ENCODE measurements at places on chromosomes 11 and 22. TPM values are rescaled to one million over a fixed set of nuclear protein-coding genes. Genes with fewer than 3 reads are reported as not detected.
A peak's percentile ranks its signal among the peaks of the same experiment; 100 is the strongest.

GRCh38 chr11:45635907-45636306 is 29.5 kb downstream of the CHST1 start:
- ATAC-seq, result no peak

Gene RELT
- 6.4 TPM for total RNA-seq

Gene PRG3
- not detected for total RNA-seq

Gene MS4A2
- total RNA-seq, result 0.14 TPM

- ATAC-seq, result no peak
Measured at GRCh38 chr11:126329644-126330211, 25.8 kb upstream of the ST3GAL4 start.

Gene AGBL2
- total RNA-seq, result 1.0 TPM

DNA sequence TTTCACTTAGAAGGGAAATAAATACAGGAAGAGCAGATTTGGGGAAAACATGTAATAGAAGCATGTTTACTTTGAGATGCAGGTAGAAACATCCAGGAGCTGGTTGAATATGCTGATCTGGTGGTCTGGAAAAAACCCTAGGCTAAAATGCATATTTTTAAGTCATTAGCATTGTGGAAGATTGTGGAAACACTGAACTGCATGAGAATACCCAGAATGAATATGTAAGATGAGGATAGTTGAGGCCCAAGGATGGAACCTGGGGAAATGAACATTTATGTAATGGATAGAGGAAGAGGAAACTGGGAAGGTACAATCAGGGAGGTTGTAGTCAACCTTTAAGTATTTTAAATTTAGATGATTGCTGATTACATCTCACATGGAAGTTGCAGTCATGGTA is 269.4 kb downstream of the DDX10 start:
- peak; percentile 23 for ATAC-seq

Gene SCN3B
- 37.4 TPM for total RNA-seq

GRCh38 chr11:38305682-38306081 is 1707.6 kb upstream of the RAG2 start:
- no peak for ATAC-seq

DNA sequence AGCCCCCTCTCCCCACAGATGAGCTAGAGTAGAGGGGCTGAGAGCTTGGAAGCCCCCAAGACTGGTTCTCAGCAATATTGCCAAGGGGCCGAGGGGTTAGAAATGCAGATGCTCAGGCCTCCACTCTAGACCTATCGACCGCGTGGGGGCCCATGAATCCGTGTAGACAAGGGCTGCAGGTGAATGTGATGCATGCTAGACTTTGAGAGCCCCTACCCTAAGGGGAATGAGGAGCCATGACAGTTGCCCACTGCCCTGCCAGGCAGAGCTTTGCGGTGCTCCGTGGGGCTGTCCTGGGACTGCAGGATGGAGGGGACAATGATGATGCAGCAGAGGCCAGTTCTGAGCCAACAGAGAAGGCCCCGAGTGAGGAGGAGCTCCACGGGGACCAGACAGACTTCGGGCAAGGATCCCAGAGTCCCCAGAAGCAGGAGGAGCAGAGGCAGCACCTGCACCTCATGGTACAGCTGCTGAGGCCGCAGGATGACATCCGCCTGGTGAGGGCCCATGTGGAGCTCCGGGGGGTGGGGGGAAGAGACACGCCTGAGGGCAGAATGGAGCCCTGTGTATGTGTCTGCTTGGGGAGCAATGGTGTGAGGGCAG is 1.3 kb downstream of the SSH3 start:
- no peak for ATAC-seq

DNA sequence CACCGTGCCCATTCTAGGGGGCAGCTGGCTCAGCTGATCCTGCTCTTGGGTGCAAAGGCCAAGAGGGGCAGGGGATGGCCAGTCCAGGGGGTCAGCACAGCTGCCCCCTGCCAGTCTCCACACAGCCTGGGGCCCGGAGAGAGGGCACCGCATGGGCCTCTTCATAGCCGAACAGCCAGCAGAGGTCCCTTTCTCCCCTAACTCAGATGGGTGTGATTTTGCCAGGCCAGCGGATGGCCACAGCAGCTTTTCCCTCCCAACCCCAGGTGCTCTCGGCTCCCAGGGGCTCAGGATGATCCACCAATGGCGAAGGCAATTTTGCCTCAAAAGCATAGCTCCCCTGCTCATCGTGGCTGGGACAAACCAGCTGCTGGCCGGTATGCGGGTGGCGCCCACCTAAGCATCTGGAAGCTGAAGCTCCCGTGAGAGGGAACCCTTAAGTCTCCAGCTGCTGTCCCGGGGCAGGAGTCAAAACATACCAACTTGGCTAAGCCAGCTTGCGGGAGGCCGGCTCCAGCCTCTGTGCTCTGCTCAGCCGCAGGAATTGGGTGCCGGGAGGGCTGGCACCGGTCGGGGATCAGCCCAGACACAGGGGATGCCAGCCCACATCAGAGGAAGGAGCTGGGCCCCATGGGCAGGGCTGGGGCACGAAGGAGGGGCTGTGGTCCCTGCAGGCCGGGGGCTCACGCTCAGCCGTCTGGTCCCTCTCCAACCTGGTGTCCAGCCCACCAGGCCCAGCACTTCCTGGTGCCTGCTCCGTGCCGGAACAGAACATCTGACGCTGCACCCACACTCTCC is 30.5 kb upstream of the GNB1L start:
- ATAC-seq, result no peak

Gene CASP1
- total RNA-seq, result not detected

Gene MAPK8IP1
- total RNA-seq, result 63.4 TPM

GRCh38 chr11:11691296-11692151 is 69.7 kb upstream of the GALNT18 start:
- peak; percentile 95 for ATAC-seq

Gene FDXACB1
- total RNA-seq, result 4.8 TPM

Gene CYP2D6
- 1.1 TPM for total RNA-seq

Measured in motor neuron (in vitro differentiated cells).